Fibroblast of skin of scalp (primary cell): ENCODE measurements at places on chromosomes 1 and 21.

- no peak for DNase-seq
Measured at GRCh38 chr1:110070282-110070669, 196 bp downstream of the ALX3 start.

DNA sequence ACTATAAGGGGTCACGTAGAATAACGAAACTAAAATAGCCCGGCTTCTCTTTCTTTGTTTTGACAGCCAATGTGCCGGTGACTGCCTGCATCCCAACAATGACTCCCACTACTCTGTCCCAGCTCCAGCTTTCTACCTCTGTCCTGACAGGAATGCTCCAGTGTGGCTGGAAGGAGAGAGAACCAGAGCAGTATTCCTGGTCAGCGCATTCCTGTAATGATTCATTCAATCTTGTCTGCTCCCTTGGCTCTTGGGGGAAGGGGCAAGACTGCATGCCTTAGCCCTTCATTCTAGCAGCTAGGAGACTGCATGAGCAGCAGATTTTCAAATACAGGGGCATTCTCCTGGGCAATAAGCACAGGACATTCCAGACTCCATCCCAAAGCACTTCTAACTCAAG is 132.1 kb upstream of the PRMT6 start:
- peak; percentile 83 for DNase-seq

DNA sequence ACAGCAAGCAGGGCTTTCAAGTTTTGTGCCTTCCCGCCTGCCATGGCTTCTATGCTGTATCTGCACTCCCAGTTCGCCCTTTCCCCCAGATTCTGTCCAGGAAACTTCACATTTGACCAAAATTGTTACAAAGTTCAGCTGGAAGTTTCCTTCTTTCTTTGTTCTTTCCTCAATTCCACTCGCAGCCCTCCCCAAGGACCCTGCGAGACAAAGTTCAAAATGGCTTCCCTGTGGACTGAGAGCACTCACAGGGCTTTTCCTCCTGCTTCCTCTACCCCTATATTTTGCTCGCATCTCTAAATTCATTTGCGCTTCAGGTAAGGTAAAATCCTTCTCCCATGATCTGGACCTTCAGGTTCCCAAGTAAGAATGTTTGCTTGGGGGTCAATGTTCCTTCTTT is 1348.4 kb upstream of the B3GALT2 start:
- DNase-seq, result no peak

- DNase-seq, result no peak
Measured at GRCh38 chr1:59635097-59635496, 179.7 kb upstream of the HOOK1 start.

DNA sequence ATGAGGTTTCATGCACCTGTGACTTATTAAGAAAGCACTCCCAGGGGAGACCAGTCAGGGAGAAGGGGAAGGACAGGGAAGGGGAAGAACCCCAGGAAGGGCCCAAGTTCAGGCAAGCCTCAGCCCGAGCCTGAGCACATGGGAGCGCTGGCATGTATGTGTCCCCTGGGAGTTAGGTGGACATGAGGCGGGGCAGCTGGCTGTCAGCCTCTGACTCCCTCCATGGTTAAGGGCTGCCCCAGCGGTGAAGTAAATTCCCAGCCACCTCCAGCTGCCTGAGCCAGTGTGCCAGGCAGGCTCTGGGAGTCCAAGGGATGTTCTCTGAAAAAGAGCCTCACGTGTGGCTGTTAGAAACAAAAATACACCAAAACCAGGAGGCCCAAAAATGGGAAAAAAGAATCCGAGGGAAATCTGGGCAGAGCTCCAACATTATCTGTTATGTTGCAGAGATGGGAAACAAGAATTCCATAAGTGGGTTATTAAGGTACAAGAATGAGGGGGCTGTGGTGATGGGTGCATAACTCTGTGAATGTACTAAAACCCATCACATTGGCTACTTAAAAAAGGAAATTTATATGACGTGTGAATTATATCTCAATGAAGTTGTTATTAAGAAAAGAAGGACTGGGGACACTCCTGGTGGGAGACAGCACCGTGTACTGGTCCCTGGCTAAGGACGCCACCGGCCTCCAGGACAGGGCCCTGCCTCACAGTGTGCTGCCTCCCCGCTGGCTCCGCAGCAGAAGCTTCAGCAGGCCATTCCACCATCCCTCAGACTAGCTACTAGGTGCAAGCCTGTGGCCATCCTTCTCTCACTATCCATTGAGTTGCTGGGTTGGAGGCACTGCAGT is 18.7 kb downstream of the DMRTB1 start:
- DNase-seq, result peak; percentile 65

- peak; percentile 48 for DNase-seq
Measured at GRCh38 chr1:109112056-109112651, 1.8 kb upstream of the ELAPOR1 start.

GRCh38 chr1:23290836-23291565 is 53.1 kb downstream of the HNRNPR start:
- DNase-seq, result no peak

- DNase-seq, result no peak
Measured at GRCh38 chr1:232316864-232317263, 313.1 kb downstream of the SIPA1L2 start.

DNA sequence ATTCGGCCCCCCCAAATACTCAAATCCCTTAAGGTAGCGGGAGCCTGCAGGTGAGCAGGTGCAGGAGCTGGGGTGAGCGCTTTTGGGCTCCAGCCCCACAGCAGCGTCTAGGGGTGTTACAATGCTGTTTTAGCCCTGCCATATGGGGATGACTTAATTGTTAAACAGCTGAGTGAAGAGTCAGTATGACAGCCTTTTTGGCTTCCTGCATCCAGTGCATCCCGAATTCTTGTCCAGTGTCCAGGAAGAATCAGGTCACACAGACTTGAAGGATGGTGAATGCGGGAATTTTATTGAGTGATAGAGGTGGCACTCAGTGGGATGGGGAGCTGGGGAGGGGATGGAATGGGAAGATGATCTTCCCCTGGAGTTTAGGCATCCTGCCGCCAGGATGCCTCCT is 30.4 kb upstream of the HHAT start:
- DNase-seq, result no peak

- DNase-seq, result no peak
Measured at GRCh38 chr1:94205639-94206038, 31.7 kb downstream of the ARHGAP29 start.

DNA sequence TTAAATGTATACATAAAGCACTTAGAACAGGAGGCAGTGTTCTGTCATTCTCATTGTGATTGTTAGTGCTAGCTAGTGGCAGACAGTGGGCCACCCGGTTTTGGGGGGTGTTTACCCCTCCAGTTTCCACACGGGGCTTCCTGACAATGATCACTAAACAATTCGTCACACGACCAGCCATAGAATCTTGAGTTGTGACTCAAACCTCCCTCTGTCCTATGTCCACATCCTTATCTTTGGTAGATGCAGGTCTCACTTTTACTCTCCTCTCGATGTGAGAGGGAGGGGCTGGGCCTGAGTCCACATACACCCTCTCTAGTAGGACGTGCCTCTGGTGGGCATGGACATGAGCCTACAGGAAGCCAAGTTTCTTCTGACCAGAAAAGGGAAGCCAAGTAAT is 92.6 kb upstream of the SSX2IP start:
- no peak for DNase-seq

- no peak for DNase-seq
Measured at GRCh38 chr1:117985973-117986372, 56.4 kb downstream of the WDR3 start.

GRCh38 chr21:40504825-40505224 is 342.1 kb downstream of the DSCAM start:
- no peak for DNase-seq

GRCh38 chr1:66374561-66375111 is 159.3 kb upstream of the SGIP1 start:
- peak; percentile 82 for DNase-seq

DNA sequence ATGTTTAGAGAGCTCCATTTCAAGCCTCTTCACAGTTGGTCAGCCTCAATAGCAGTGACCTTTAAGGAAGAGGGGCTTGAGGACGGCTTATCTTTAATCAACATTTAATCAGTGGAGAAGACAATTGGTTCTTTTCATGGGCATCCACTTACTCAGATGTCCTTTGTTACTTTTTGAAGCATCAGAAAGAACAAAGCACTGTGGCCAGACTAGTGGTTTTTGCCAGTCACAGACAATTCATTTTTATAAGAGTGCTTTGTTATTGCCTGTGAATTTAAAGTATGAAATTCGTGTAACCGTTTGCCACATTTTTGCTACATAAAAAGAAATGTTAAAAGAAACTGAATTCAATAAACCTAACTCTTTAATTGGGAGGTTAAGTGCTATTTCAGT is 222.8 kb downstream of the TPR start:
- DNase-seq, result no peak

GRCh38 chr1:156281281-156281680 is 1.3 kb downstream of the SMG5 start:
- DNase-seq, result peak; percentile 66

DNA sequence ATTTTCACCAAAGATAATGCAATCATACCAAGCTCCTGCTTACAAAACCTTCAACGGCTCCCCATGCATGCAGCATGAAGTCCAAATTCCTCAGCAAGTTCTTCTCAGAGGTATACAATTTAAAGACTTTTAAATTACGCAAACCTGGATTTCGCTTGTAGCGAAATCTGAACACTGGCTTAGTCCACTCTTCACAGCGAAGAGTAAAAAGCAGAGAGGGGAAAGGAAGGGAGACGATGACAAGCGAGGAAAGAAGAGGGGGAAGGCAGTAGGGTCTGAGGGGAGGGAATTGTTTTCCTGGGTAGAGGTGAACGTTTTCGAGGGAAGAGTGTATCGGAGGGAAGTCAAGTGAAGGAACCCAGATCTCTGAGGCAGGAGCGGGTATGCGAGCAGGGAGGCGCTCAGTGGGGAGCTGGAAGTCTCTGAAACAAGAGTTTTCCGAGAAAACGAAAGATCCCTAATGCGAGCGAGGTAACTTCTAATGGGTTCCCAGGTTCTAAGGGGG is 790 bp downstream of the TESK2 start:
- peak; percentile 5 for DNase-seq

GRCh38 chr1:28560886-28561285 is 8.0 kb downstream of the TRNAU1AP start:
- no peak for DNase-seq

DNA sequence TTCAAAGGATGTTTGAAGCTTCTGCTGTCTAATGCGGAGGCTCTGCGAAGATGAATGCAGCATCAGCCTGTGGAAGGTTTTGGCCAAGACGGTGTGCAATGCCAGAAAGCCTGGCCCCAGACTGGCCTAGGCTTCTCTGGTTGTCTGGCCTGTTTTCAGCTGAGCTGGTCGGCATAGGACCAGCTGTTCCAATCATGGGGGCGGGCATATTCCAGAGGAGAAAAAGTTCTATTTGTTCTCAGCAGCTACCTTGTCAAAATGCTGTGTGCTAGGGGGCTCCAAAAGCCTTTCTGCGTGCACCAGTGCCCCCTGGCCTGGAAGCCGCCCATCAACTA is 57.6 kb downstream of the TGFB2 start:
- DNase-seq, result no peak

DNA sequence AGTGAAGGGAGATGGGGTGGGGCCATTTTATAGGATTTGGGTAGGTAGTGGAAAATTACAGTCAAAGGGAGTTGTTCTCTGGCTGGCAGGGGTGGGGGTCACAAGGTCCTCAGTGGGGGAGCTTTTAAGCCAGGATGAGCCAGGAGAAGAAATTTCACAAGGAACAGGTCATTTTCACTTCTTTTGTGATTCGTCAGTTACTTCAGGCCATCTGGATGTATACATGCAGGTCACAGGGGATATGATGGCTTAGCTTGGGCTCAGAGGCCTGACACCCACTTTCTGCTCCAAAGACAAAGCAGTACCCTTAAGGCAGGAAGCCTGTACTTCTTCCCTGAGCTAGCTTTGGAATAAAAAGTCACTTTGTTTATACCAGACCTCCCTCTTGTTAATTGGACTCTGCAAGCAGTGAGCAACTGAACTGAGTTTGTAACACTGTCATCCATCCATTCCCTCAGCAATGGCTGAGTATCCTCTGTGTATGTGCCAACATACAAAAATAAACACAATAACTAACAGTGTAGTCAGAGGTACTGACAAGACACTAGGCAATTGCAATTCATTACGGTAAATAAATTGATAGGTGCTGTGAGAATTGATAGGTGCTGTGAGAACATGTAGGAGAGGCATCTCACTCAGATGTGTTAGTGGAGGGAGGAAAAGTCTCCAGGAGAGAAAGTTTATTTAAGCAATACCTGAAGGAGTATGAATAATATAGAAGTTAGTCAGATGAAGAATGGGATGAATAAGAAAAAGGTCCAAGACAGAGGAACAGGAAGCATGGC is 14.7 kb upstream of the RGS2 start:
- no peak for DNase-seq

- DNase-seq, result no peak
Measured at GRCh38 chr1:111825217-111825616, 69.5 kb downstream of the DDX20 start.

DNA sequence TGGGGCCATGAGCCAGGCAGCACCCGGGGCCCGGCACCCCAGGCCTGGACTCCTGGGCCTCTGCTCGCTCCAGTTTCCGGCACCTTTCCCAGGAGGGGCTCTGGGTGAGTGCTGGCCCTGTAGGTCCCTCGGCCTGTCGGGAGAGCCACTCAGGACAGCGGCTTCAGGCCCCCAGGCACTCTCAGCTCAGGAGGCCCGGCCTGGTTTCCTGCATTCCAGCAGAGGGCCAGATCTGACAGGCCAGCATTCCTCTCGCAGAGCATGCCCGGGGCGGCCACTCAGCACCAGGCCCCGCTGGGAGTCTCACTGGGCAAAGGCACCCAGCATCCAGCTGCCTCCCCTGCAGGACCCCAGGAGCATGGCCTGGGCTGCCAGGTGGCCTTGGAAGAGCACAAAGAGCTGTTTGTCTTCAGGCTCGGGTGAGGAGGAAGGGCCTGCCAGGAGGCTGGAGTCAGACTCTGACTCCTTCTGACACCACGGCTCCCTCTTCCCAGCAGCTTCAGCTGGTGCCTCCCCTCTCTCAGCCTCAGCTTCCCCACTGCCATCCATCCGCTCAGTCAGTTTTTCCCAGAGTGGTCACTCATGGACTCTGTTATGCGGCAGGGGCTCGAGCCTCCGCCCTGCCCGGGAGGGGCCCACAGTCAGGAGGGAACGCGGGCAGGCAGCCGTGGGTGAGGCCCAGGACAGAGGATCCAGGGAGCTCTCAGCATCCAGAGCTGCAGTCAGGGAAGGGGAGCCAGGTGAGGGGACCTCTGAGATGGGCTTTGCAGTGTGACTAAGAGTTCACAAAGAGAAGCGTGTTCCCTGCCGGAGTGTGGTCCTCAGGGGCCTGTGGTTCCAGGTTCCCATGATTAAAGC is 51.7 kb downstream of the WNT9A start:
- DNase-seq, result peak; percentile 28

- no peak for DNase-seq
Measured at GRCh38 chr1:8070381-8070811, 44.3 kb upstream of the ERRFI1 start.

- no peak for DNase-seq
Measured at GRCh38 chr1:106289265-106289928, 767.1 kb upstream of the PRMT6 start.
